Stimulated activated CD4-positive, alpha-beta T cell treated with anti-CD3 and anti-CD28 coated beads, Interleukin-12 subunit alpha, Interleukin-12 subunit beta, amount 100 ng/mL, for 48 hours (primary cell): ENCODE measurements at places on chromosomes 13 and 19.

- peak; percentile 0 for DNase-seq
Observed at GRCh38 chr13:62512194-62513141, 1096.8 kb upstream of the PCDH20 start.

- DNase-seq: no peak
Observed at GRCh38 chr13:82739881-82740280, 1142.4 kb downstream of the SLITRK1 start.

DNA sequence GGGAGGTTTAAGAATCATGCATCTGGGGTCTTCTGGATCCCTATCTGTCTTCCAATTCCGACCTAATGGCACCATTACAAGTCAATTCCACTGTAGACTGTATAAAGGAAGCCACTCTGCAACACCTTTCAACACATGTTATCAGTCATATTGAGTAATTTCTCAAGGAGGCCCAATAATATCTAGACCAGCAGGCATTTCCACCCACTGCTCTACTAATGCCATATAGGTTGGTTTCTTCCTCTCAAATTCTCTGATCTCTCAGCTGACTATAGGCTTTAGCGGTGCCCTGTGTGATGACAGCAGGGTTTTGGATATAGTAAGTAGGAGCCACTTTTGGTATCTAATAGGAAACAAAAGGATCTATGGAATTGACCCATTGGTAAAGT, 12.4 kb upstream of the ITM2B start:
- no peak for DNase-seq

- DNase-seq: no peak
Observed at GRCh38 chr19:33267706-33268105, 34.6 kb downstream of the CEBPA start.

DNA sequence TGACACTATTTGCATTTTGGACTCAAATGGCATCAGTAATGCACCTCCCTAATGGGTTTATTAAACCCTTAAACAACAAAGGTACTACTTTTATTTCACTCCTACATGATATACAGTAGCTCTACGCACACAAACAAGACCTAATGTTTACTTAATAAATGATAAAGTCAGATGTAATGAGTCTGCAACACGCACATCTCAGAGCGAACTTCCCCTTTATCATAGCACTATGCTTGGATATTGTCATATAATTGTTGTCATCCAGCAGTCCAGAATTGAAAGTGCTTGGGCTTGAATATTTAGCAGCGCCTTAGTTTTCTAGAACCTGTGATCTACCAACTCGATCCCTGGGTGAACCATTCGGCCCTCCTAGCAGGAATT, 772 bp downstream of the PARP4 start:
- DNase-seq: no peak

DNA sequence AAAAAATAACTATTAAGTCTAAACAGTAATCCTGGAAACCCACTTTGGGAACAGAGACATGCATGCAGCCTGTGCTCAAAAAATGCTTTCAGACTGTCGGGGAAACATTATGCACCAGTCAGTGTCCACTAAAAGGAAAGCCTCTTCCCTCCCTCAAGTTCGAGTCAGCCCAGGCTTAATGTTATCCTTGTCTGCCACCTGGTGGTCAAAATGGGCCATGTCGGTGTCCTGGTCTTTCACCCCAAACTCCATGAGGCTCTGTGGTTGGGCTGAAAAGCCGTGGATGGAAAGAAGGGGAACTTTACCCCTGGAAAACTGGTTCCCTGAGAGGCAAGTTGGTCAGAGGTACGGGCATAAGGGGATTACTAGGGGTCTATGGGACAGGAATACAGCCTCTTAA, 88.4 kb upstream of the ZNF492 start:
- DNase-seq: peak; percentile 17

DNA sequence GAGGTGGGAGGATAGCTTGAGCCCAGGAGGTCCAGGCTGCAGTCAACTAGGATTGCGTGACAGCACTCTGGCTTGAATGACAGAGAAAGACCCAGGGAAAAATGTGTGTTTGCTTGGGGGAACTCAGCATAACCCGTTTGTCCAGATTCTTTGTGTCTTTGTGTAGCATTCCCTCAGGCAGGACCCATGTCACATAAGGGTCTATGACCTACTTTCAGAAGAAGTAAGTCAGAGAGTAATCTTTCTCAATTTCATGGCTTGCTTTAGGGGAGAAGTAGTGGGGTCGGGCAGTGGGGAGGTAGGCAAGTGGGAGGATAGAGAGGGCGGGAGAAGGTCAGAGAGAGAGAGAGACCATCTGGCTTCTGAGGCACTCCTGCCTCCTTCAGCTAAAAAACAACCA, 11.9 kb upstream of the PSPC1 start:
- DNase-seq: no peak

GRCh38 chr13:25493931-25494640, 122.3 kb downstream of the ATP8A2 start:
- DNase-seq: no peak

GRCh38 chr13:66994097-66994496, 236.0 kb downstream of the PCDH9 start:
- DNase-seq: no peak

DNA sequence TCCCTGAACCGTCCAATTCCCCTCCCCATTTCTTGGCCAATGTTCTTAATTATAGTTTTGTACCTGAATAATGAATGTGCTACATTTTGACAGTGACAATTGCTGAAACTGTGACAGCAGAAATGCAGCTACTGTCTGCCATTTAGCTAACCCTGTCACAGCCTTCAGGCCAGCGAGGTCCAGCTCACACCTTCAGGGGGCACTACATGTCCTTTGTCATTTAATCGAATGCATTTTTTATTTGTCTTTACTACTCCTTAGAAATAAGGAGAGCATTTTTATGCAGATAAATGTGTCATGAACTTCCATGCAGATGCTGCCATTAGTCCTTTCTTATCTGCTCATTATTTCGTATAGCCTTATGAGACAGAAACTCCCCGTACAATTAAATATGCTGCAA, 159.9 kb downstream of the MZT1 start:
- DNase-seq: no peak

DNA sequence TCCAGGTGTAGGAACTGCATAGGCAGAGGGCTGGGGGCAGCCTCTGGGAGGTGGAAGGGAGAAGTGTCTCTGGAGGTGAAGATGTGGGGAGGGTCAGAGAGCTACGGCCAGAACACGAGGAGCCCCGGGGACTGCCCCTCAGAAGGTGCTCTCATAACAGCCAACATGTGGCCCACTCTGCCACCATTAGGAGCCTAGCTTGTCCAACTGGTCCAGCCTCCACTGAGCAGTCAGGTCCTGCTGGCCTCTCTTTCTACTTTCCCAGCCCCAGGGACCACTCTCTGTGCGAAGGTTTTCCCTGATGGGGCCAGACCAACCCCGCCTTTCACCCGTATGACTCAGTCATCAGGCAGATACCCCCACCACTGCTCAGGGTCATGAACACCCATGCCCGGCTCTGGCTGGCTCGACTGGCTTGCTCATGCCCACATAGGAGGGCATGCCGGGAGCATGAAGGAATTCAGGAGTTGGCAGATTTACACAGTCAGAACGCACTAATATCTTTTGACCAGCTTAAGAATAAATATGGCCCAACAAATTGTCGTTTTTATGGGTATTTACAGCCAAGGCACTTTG, 37.5 kb upstream of the C19orf12 start:
- no peak for DNase-seq

GRCh38 chr19:36931684-36932083, 15.6 kb downstream of the ZNF568 start:
- DNase-seq: no peak

DNA sequence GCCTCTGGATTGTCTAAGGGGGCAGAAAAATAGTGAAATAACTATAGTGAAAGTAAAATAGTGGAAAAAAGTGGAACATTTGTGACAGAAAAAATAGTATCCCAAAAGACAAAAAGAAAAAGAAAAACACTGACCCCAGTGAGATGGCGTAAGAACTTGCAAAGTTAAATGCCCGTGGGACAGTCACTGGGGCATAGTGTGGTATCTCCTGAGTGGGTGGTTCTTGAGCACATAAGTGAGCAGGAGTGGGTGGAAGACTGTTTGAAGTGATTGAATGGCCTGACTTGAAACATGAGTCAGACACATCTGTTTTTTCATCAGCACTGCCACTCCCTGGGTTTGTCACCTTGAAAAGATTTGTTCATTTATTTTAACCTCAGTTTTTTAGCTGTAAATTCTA, 2.5 kb downstream of the ZNF430 start:
- no peak for DNase-seq

DNA sequence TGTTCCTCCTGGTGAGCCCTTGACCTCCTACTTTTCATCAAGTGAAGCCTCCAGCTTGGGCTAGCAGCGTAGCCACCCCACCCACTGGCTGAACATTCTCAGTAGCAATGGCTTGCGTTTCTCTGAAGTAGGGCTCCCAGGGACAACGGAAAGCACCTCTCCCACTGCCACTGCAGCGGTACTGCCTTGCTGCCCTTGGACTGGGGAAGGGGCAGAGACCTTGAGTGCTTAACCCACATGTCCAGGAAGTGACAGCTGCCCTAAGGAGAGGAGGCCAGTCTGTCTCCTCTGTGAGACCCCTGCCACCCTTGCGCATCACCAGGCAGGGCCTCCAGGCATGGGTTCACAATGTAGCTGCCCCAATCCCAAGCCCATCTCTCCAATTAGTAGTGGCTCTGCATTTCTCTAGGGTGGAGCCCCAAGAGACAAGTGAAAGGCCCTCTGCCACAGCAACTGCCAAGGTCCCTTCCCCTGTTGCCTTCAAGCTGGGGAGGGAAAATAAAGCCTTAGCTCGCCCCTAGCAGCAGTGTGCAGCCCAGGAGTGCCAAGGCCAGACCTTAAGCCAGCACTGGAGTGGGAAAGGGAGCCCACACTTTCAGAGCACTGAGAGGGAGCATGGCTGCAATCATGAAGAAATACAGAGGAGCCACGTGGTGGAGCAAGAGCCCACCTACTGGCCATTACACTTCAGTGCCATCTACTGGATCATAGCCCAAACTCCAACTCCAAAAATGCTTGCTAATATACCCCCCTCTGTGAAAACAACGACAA, 175.9 kb upstream of the TRPC4 start:
- no peak for DNase-seq

DNA sequence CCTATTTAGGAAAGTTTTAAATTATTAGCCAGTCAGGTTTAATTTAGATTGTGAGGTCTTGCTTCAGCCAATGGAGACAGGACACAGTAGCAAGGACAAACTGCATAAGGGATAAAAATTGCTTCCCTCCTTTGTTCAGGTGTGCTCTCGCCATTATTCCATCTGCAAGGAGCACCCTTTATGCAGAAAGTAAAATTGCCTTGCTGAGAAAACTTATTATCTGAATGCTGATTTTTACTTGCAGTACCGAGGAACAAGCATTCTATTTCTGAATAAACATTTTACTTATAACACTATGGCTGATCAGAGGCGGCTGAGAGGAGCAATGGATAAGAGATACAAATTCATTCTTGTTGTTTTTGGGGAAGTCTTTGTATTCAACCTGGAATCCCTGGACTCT, 8.0 kb downstream of the CYP4F22 start:
- no peak for DNase-seq

DNA sequence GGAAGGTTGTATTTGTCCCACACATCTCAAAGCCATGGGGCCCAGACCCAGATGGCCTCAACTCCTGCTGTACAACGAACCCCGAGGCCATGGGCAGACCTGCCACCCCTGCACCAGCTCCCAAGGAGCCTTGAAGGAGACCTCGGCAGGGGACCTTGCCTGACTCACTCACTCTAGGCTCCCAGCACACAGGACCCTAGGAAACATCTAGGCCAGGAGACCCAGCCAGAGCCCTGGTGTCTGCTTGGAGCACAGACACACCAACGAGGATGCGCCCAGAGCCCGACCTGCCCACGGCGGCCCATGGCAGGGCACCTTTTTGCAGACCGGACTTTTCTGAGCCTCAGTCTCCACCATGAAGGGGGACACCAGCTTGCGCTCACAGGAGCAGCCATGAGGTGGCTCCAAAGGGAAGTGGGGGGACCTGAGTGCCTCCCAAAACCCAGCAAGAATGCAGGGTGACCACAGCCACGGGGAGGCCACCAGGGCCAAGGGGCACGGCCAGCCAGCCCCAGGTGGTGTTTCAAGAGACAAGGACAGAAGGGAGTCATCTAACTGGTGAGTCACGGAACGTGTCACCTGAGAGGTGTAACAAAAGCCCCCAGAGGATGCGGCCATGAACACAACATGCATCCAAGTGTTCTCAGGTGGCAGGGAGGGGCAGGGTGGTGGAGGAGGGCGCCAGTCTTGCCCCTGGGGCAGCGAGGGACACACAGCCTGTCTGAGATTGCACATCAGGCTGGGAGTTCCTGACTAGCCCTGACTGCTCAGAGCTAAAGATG, 4.9 kb upstream of the CERS1 start:
- DNase-seq: no peak

DNA sequence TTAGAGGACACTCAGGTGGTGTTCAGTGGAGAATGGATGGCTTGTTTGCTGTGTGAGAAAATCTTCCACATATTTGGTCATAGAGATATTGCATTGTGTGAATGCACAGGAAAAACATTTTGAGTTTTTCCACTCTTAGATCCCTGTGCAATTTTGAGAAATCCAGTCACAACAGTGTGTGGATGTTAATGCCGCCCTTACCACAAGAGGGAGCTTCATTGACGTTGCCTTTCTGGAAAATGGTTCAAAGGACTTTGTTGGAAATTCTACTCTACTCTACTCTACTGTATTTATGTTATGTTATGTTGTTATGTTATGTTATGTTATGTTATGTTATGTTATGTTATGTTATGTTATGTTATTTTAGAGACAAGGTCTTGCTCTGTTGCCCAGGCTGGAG, 13.4 kb downstream of the ZNF20 start:
- DNase-seq: no peak

GRCh38 chr19:17420475-17420924, 653 bp downstream of the MVB12A start:
- DNase-seq: no peak

DNA sequence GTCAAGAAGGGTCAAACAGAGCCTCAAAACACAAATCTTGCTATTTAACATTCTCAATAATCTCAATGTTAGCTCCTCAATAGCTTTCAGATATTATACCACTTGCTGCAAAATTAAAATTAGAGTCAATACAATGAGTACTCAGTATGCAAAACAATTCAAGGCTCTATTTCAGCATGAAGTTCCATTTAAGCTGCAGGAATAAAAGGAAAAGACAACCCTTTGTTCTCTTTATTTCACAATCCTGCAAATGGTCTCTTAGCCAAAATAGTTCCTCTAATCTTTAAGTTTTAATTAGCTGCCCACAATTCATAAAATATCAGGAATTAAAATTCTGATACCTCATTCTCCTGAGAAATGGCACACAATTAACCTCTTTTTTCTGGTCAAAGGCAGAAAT, 40.5 kb upstream of the DCT start:
- DNase-seq: no peak

GRCh38 chr13:50370303-50370950, 355.2 kb downstream of the KCNRG start:
- no peak for DNase-seq

DNA sequence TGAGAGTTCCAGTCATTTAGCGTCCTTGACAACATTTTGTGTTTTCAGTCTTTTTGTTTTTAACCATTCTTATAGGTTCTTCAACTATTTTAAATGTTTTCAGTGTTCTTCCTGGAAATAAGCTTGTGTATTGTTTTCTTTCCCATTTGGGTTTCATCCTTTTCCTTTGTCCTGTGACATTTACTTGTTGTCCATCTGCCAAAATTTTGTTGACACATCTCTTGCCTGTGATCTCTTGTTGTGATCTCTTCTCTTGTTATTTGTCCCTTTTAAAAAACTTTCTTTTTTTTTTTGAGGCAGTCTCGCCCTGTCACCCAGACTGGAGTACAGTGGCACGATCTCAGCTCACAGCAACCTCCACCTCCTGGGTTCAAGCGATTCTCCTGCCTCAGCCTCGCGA, 96.5 kb downstream of the PDS5B start:
- no peak for DNase-seq
